ENCODE measurements at places on chromosomes 12 and 14.
A peak's percentile ranks its signal among the peaks of the same experiment; 100 is the strongest.

- DNase-seq, result no peak
These were observed 9.0 kb upstream of the CPNE6 start for GRCh38 chr14:24062216-24062980.

GRCh38 chr12:14157088-14157747 is 175.8 kb upstream of the GRIN2B start:
- no peak for DNase-seq

GRCh38 chr14:32430326-32430725 is 101.2 kb downstream of the AKAP6 start:
- DNase-seq, result no peak

DNA sequence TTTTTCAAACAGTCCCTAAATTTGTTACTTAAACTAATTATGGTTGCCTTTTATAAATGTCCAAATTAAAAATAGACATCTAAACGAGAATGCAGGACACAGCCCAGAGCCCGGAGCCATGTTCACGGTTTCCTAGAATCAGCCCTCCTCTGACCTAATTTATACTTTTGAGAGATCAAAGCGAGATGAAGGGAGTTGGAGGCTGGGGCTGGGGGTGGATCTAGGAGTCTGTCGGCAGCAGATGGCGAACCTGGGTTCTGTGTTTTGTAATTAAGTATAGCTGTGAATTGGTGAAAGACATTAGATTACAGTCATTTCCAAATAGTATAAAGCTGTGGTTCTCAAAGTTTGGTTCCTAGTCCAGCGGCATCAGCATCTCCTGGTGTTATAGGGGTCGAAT is 210.1 kb downstream of the SLC41A2 start:
- no peak for DNase-seq

DNA sequence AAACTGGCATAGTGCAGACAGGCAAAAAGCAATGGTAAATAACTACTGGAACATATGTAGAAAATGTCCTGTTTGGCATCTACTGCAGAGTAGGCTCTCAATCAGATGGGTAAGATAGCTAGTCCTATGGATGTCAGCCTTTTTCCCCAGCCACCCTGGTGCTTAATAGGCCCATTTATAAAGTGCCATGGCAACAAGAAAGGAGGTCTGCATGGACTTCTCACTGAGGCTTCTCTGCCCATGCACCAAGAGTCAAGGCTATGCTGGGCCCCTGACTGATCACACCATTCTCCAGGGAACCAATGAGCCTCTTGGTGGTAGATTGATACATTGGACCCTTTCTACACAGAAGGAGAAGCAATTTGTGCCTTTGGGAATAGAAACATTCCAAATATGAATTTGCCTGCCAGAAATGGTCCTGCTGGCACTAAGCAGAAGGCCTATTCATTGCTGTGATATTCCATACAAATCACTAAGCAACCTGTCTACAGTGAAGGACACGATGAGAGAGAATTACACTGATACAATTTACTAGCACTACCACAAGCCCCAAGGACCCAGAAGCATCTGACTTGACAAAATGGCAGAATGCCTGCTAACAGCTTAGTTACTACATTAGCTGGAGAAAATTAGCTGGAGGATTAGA is 43.8 kb downstream of the RESF1 start:
- no peak for DNase-seq

DNA sequence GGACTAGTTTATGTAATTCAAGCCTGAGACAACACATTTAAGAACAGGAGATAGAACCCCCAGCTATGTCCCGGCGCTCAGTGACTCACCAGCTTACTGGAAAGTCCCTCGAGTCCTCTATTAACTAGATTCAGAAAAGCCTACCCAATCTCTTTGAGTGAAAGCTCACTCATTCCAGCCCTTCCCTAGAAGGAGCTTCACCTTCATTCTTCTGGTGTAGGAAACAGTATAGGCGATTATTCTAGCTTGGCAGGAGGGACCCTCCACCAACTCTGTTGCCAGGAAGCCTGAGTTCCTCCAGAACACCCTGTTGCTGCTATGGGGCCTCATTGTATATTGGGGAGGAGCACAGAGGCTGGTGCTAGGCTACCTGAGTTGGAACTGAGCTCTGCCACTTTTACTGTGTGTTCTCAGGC is 57.2 kb upstream of the AEBP2 start:
- DNase-seq, result no peak

DNA sequence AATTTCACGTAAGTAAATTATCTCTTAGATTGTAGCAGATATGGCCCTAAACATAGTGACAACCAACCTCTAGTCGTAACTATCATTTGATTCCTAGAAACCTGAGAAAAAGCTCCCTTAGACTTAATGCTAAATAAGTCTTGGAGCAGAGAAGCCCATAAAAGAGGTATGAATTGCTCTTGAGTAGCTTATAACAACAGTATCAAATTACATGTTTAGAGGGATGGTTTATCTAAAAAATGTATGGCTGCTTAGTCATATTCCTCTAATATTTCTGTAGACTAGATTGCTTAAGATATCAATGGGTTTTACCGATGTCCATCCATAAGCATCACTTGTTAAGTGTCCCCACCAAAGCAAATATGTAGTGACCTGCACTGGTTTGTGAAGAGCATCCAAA is 259.7 kb downstream of the NELL2 start:
- DNase-seq, result no peak

- DNase-seq, result no peak
These were observed 82.0 kb downstream of the PRICKLE1 start for GRCh38 chr12:42507565-42507964.

- DNase-seq, result peak; percentile 12
These were observed 23.3 kb upstream of the CCER1 start for GRCh38 chr12:90978117-90978770.

DNA sequence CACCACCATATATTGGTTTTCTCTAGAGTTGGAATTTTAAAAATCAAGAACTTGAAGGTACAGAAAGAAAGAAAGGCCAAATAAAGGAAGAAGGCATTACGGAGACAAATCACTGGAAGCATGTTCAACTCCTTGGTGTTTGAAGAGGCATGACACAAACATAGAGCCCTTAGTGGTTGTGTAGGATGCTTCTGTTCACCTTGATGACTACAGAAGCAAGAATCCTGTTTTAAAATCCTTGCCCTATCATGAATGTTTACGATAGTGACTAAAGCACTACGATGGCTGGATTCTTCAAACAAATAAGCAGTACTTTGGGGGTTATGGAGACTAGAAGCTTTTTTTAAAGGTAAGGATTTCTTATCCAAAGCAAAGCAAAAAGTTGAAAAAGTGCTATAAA is 10.3 kb upstream of the ISM2 start:
- DNase-seq, result no peak

- peak; percentile 12 for DNase-seq
These were observed 21.1 kb downstream of the FKBP3 start for GRCh38 chr14:45112896-45113781.

- DNase-seq, result peak; percentile 45
These were observed 364.5 kb downstream of the PDZRN4 start for GRCh38 chr12:41552588-41552987.

DNA sequence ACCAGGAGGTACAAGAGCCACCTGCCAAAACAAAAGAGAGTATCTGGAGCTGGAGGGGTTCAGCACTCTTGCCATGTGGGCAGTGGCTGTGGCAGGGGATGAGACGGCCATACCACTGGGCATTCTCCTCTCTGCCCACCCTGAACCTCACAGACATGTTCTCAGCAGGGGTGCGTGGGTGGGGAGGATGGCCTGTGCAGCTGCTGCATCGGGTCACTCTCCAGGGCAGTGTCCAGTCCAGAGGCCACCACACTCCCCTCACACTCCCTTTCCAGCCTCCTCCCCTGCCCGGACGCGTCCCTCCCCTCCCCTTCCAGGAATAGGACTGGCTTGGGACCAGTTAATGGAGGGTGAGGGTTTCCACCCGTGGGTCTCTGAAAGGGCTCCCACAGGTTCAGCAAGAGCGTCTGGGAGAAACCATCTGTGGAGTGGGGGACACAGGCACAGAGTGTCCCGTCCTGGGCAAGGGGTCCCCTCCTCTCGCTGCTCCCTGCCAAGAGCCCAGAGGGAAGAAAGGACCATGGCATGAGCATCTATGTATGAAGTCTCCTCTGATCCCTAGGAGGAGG is 501 bp downstream of the C1R start:
- no peak for DNase-seq

DNA sequence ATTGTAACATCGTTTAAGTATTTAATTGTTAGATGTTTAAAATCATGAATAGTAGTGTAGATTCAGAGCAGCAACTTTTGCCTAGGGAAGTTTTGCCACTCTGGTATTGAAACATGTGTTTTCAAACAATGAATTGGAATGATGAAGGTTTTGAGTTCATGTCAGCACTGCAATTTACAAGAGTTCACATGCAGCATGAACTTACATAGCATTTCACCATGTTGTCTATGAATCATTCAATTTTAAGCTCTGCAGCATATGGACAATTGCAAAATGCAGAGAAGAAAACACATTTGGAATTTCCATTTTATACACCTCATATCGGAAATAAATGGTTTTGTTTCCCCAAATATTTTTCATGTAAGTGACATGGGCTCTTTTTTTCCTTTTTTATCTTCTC is 170.7 kb upstream of the CDKN3 start:
- no peak for DNase-seq

GRCh38 chr14:55094292-55095157 is 34.5 kb upstream of the LGALS3 start:
- DNase-seq, result no peak

GRCh38 chr12:3216097-3216496 is 138.9 kb downstream of the TSPAN9 start:
- DNase-seq, result no peak

DNA sequence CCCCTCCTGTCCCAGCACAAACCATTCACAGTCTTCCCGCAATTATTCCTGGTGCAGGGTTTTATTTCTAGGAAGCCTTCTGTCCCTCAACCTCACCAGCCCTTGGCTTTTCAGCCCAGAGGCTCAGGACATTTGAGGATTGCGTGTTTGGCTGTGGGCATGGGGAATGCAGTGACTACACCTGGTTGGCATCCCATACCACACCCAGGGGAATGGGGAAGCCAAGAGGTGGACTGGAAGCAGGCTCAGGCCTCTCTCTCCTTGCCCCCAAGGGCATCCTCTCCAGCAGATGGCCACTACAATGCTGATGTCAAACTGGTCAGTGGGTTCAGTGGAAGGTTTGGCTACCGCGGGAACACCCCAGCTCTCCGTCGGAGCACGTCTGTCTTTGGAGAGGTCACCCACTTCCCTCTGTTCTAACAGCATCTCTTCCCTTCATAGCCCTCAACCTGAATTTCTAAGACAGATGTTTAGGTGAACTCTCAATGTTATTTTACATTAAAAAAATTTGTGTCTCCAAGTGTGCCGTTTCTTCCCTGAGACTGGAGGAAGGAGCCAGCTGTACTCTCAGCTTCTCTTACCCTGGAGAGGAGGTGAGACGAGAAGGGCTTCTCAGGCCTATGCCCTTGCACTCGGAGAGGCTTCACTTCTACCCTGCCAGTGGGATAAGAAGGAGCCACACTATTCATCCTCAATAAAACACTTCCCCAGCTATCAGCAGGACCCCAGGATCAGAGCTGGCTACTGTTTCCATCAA is 35.5 kb downstream of the DCAF4 start:
- DNase-seq, result no peak

DNA sequence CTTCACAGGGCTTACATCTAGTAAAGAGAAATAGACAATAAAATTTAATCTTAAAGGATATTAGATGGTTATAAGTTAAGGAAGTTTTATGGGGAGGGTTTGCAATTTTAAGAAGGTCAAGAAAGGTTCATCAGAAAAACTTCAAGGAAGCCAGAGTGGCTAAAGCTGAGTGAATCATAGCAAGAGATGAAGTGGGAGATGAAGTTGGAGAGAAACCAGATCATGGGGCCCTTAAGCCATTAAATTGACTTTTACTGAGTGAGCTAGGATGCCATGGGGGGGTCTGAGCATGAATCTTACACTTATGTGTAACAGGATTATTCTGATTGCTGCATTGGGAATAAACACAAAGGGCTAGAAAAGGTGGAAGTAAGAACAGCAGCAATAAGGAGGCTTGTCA is 189.2 kb downstream of the LRIG3 start:
- no peak for DNase-seq

DNA sequence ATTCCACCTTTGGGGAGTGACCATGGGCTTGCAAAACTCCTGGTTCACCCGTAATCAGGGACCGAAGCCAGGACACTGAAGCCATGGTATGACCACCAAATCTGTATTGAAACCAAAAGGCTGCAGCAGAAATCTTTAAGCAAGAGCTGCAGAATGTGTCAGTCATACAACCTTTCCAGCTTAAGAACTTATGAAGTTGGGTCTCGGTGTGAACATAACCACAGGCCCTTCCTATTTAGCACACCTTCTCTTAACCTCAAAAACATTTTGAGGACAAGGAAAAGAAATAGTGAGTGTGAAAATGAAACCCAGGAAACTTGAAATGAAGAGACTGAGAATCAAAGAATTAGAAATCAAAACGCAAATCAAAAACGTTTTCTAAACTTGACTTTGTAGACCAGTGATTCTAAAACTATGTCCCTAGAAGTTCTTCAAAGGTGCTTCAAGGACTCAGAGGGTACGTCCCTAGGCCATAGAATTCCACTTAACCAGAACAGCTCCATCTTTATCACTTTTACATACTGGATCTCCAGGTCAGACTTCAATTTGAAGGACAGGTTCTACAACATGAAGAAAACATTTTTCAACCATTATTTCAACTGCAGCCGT is 231.6 kb upstream of the GRIP1 start:
- DNase-seq, result no peak

DNA sequence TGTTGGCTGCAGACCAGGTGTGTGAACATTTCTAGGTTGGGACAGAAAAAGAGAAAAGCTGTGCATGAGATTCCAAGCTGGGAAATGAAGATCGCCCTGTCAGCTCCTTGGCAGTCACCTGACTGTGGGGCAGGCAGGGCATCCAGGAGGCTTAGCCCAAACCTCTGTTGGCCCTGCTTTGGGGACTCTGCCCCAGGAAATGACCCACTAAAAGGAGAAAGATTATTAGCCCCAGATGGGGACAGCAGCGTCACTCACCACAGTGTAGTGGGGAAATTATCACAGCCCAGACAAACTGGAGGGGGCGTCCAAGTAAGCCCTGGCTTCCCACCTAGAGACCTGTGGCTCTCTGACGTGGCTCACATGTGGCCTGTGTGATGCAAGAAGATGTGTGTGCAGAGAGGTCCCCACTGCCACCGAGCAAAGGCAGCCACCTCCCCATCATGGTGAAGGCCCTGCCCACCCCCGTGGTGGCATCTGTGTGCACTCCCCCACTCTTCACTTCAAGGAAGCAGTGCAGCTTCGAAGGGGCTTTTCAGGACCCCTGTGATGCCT is 39.1 kb downstream of the DIO3 start:
- no peak for DNase-seq

- no peak for DNase-seq
These were observed 35.0 kb downstream of the FLRT2 start for GRCh38 chr14:85564841-85565527.
